ENCODE measurements at places on chromosomes 7 and 10.

- no peak for DNase-seq
Observed at GRCh38 chr7:45881759-45882464, 6.4 kb upstream of the IGFBP1 start.

- DNase-seq, result no peak
Observed at GRCh38 chr7:155951554-155952158, 139.4 kb upstream of the SHH start.

- no peak for DNase-seq
Observed at GRCh38 chr10:5666008-5666840, at the start of gene ASB13. ASB13 (minus strand) TSS chr10:5666595; CDS start chr10:5666551, 44 bp downstream.

DNA sequence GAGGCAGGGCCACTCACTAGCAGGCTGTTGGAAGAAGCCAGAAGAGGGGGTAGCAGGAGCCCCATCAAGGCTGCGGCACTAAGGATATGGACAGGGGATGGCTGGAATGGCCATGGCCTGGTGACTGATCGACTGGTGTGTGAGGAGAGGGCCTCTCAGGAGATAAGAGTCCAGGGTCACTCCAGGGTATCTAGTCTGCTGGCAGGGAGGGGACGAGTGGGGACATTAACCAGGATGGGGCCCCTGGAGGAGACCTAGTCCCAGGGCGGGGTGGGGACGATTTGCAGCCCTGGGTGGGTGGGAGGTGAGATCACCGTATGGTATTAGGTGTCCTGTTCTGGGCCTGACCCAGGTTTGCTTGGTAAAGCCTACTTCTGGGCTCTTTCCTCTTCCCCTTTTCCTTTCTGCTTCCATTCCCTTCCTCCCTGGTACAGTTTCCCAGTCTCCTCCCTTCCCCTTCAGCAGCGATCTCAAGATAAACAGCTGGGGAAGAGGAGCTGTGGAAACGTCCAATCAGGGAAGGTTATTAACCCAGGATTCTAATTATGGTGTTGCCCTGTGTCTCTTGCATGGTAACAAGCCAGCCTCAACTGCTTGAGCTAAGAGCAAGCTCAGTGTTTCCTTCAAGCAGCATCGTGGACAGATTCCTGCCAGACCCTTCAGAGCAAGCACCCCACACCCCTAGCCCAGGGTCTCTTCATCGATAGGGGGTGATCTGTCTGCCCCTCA is 233.2 kb downstream of the RPS24 start:
- DNase-seq, result no peak

DNA sequence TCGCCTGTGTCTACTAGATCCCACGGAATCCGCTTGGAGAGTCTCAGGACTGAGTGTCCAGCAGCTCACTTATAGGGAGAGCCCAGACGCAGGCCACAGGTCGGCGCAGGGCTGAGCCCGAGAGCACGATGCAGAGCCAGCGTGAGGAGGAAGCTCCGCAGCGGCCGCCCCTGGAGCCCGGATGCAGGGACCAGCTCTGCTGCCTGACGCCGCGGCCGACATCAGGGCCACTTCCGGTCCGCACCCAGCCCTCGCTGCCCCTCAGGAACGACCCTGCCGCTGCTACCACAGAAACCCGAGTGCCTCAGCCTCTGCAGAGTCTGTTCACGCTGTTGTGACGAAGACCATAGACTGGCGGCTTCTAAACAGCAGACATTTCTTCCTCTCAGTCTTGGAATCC is 275.8 kb upstream of the PPP2R2D start:
- DNase-seq, result no peak

- DNase-seq, result no peak
Observed at GRCh38 chr10:7243873-7244272, 167.0 kb downstream of the SFMBT2 start.

DNA sequence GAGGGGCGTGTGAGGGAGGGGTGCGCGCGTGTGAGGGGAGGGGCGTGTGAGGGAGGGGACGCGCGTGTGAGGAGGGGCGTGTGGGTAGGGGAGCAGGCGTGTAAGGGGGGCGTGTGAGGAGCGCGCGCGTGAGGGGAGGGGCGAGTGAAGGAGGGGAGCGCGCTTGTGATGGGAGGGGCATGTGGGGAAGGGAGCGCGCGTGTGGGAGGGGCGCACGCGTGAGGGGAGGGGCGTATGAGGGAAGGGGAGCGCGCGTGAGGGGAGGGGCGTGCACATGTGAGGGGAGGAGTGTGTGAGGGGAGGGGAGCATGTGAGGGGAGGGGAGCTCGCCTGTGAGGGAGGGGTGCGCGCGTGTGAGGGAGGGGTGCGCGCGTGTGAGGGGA is 19.1 kb downstream of the MXI1 start:
- DNase-seq, result peak; percentile 71

GRCh38 chr10:102507521-102507920 is 3.7 kb downstream of the SUFU start:
- no peak for DNase-seq

GRCh38 chr10:73991884-73992245 is 6.1 kb upstream of the VCL start:
- DNase-seq, result peak; percentile 42

GRCh38 chr10:51588984-51589383 is 110.4 kb downstream of the CSTF2T start:
- no peak for DNase-seq

- no peak for DNase-seq
Observed at GRCh38 chr10:72228318-72228751, 12.3 kb upstream of the ASCC1 start.

DNA sequence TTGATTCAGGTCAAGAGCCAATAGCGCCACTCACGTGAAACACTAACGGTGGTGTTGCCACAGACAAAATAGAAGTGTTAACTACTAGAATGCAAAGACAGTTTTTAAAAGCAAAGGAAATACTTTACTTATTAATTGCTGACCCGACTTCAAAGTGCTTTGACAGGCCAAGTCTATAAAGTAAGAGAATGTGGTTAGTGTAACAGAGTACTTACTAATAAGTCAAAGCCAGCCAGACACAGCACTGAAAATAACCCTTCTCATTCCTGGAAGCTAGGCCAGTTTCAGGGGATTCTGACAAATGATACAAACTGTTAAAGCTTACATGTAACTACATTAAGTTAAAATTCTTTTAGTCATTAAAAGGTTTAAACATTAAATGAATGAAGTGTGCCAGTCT is 50.3 kb downstream of the ENO4 start:
- no peak for DNase-seq

DNA sequence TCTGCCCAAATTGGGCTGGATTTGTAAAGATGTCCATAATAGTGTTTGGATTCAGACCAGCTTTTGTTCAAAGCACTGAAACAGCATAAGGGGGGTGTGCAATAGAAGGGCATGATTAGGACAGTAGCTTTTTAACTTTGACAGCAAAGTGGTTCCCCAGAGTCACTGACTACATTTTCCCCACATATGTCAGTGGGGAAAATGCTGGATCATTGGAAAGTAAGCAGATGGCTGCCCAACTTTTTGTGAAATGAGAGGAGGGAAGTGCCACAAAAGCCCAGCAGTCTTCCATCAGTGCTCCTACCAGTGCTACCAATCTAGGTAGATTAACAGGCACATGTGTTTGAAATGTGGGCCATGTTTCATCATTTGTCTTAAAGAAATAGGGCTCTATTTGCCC is 162.8 kb downstream of the FZD1 start:
- no peak for DNase-seq

- no peak for DNase-seq
Observed at GRCh38 chr7:143811-144453, 48.4 kb upstream of the FAM20C start.

DNA sequence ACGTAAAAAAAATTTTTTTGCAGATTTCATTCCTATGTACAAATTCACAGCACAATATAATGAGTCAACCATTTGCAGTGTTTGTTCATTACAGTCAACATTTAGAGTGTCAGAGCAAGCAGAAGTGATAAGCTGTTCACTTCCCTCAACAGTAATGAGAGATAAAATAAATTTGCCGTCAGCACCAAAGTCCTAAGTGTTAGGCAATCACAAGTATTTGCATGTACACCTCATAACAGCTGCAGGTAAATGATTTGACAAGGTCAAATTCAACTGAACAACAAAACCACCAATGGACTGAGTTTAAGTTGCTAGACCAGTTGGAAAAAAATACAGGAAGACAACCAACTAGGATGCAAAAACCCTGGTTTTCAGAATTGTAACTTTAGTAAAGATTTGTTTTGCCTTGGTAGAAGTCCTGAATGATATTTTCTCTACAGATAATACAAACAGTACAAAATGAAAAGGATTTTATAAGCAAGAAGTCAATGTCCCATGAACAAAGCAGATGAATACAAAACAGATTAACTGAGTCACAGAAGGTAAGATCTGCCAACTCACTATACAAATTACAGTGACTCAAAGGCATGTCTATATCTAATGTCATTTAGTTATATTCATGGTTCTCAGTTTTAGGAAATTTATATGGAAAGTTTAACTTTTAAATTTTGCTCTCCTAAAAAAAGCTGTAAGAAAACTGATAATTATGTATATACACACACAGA is 10.4 kb downstream of the RAPGEF5 start:
- DNase-seq, result no peak

GRCh38 chr7:158469396-158470051 is 118.1 kb downstream of the PTPRN2 start:
- no peak for DNase-seq

DNA sequence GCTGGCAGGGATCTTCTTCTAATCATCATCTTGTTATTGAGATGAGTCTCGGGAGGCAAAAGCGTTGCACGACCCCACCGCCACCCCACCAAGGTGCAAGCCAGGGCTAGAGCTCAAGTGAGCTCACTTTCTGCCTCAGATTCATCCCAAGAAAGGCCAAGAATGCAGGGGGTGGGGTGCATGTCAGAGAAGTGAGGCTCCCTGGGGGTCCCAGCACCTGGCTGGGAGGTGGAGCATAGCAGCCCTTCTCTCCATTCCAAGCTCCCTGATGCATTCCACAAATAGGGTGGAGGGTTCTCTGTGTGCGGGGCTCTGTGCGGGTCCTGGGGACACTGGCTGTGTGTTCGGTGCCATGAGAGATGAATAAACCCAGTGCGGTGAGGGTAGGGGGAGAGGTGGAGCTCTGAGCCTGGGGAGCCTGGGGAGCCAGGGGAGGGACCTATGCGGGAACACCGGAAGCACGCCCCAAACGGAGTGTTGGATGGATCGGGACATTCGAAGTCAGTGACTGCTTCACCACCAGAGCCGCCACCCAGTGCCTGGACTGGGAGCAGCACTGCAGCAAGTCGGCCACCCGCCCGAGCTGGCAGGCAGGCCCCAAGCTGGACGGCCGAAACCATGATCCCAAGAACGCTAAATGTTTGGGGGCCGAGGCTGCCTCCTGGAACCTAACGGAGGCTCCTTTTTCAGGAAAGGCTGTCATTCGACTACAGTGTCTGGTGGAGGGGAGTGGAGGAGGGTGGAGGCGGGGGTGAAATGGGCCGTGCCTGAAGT is 17.9 kb upstream of the HMX3 start:
- no peak for DNase-seq

GRCh38 chr7:128458956-128459355 is 3.3 kb downstream of the HILPDA start:
- no peak for DNase-seq

- DNase-seq, result no peak
Observed at GRCh38 chr7:50751146-50751545, 31.6 kb downstream of the GRB10 start.

DNA sequence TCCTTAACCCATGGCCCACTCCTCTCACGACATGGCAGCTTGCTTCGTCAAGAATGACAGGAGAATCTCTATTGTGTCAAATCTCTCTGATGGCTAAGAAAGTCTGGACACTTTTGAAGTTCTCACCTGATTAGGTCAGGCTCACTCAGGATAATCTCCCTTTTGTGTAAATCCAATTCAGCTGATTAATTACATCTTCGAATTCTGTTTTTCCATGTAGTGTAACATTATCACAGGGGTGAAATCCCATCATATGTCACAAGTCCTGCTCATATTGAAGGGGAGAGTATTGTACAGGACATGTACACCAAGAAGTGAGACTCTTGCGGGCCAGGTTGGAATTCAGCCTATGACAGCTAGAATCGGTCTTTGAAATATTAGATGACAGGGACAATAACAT is 16.2 kb upstream of the OR6B1 start:
- no peak for DNase-seq

Measured in stimulated activated CD8-positive, alpha-beta memory T cell treated with anti-CD3 and anti-CD28 coated beads, Interleukin-7, amount 100 ng/mL, for 24 hours (primary cell).